ENCODE measurements at places on chromosomes 4 and X.

- no peak for DNase-seq
These were observed 41.5 kb downstream of the EFNB1 start for GRCh38 chrX:68870357-68870756.

DNA sequence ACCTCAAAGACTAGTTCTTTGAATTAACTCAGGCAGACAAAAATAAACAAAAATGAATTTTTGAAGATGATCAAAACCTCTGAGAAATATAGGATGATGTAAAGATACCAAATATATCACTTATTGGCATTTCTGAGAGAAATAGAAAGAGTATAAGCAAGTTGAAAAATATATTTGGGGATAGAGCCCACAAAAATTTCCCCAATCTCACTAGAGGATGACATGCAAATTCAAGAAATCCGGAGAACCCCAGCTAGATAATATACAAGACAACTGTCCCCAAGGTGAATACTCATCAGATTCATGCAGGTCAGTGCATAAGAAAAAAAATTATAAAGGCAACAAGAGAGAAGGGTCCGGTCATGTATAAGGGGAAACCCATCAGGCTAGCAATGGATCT is 129.1 kb downstream of the CXXC4 start:
- no peak for DNase-seq

DNA sequence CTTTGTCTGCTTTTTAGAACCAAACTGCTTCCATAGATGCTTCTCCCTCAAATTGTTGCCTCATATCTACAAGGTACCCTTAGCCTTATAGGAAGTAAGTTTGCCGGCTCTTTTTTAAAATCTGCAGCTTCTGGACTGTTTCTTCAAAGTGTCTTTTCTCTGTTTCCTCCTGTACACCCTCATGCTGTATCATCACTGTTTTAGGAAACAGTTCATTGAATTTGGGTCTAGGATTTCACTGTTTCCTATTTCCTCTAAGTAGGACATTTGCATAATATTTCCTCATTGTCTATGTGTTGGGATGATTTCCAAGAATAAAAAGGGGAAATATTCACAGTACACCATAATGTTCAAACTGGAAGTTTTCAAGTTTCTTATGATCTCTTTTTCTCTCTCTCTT is 43.0 kb downstream of the BANK1 start:
- DNase-seq, result no peak

DNA sequence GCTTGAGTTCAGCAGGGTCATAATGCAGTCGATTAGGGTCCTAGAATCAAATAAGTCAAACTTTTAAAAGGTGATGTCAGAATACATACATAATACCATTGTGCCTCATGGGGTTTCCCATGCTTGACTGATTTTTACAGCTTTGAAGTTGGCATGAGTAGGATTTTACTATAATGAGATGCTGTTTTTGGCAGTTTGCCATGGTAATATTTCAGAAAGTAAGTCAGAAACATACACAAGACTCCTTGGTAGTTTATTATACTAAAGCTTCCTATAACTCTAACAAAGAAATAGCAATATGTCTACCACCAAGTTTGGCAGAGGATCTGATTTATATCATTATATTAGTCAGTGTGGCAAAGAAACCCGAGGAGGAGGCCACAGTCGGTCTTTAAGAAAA is 45.2 kb downstream of the PHKA2 start:
- DNase-seq, result no peak

GRCh38 chr4:23923141-23923540 is 33.3 kb upstream of the PPARGC1A start:
- DNase-seq, result no peak

DNA sequence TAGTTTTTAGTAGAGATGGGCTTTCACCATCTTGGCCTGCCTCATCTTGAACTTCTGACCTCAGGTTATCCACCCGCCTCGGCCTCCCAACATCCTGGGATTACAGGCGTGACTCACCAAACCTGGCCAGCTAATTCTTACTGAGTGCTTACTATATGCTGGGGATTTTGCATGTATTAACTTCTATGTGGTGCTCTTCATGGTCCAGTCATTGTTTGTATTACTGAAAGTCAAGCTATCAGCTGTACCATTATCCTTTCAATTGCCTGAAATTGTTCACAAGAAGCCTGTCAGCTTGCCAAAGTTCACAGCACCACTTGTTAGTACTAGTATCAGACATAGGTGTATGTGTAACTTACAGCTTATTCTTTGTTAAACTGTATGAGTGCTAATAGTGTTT is 1272.1 kb downstream of the ARAP2 start:
- DNase-seq, result no peak

- DNase-seq, result no peak
These were observed 82.4 kb upstream of the FAM9C start for GRCh38 chrX:13126775-13127174.

DNA sequence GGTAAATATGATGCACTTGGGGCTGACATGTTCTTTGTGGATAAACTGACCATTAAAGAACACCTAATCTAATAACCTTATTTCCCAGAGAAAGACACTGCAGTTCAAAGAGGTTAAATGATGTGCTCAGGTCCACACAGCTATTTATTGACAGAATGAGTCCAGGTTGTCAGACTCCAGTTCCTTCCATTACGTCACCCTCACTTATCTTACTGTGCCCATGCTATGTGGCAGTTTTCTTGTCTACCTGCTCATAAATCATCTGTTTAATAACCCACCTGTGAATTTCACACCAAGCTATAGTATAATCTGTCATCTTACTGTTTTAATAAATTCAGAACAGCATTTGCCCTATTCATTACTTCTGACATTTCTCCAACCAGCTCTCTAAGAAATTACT is 36.7 kb downstream of the QRFPR start:
- DNase-seq, result no peak
